ENCODE measurements at places on chromosomes 1 and 21. TPM values are rescaled to one million over a fixed set of nuclear protein-coding genes. Genes with fewer than 3 reads are reported as not detected.

The CELA2B gene
- not detected for total RNA-seq

The TRIM67 gene
- total RNA-seq, result not detected

The TPTE gene
- total RNA-seq, result not detected

The BCAN gene
- total RNA-seq, result not detected

DNA sequence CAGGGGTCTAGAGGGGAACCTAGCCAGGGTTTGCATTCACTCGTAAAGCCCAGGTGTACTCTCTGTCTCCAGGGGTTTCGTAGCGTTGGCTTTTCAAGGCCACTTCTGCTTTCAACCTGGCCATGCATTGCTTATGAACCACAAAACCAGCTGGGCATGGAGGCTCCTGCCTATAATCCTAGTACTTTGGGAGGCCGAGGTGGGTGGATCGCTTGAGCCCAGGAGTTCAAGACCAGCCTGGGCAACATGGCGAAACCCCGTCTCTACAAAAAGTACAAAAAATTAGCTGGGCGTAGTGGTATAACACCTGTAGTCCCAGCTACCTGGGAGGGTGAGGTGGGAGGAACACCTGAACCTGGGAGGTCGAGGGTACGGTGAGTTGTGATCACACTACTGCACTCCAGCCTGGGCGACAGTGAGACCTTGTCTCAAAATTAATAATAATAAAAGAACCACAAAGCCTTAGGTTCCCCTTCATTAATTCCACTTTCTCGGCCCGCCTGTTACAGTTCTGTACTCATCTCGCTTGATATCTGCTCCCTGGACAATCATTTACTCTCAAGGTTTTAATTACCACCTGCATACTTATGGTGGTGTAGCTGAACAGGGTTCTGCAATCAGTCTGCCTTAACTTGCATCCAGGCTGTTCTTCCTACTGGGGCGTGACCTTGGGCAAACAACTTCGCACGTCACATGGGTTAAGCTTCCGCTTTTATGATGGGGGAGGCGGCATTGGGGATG lies 6.1 kb downstream of the SLC16A4 start:
- no peak for DNase-seq

DNA sequence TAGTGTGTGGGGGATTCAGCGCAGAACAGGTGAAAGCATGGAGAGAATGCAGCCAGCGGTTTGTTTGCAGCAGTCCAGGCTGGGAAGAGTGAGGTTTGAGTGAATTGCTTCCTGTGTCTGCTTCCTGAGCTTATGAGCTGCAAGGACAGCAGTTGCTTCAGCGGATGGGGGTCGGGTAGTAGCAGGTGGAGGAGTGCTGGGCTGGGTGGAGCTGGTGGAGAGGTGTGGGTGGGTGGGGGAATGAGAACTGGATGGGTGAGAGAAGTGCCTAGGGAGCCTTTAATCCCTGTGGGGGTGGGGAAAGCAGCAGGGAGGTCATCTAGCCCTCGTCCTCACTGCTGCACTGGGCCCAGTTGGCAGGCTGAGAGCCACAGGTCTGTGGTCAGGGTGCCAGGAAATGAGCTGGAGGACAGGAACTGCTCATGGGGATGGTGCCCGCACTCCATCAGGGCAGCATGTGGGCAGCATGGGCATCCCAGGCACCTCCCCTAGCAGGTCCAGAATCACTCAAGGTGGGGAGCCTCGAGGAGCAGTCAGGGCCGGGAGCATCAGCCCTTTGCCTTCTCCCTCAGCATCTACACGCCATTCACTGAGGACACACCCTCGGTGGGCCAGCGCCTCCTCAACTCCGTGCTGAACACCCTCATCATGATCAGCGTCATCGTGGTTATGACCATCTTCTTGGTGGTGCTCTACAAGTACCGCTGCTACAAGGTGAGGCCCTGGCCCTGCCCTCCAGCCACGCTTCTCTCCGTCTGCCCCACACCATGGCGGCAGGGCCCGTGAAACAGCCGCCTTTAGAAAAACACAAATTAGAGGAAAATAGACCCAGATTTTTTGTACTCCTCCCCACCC lies 14.8 kb downstream of the PSEN2 start:
- no peak for DNase-seq

GRCh38 chr1:61797045-61797755 lies 54.9 kb downstream of the PATJ start:
- no peak for DNase-seq

GRCh38 chr1:91603409-91603808 lies 102.8 kb downstream of the CDC7 start:
- no peak for DNase-seq

DNA sequence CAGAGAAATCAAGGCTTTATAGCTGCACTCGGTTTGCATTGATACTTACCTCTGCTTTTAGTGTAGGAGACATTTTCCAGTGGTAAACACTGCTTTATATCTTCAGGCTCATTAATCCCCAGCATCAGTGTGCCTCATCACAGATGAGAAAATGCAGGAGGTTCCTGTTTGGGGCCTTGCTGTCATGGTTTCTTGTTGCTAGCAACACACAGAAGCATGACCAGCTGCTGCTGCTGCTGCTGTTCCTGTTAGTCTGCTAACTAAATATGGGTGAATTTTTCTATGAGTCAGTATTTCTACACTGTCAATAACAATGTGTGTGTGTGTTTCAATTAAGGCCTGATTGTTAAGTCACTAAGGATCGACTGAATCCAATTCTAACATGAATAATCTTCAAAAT lies 85.8 kb upstream of the RGS1 start:
- DNase-seq, result no peak

DNA sequence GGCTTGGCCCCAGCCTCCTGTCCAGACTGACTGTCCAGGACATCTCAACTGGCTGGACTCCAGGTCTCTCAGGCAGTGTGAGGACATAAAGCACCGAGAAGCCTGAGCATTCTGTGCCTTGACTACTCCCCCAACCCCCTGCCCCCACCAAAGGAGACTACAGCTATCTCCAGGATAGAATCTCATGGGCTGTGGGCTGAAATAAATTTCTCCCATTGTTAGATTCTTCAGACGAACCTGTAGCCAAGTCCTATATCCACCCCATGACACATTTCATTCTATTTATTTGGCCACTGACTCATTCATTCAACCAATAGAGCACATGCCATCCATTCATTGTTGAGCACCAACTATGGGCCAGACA lies 11.4 kb downstream of the VWA5B1 start:
- DNase-seq, result no peak
